ENCODE measurements at places on chromosomes 7 and 10. TPM values are rescaled to one million over a fixed set of nuclear protein-coding genes. Genes with fewer than 3 reads are reported as not detected.

Gene UPP1
- total RNA-seq, result 18.0 TPM

Gene MRPS33
- 13.9 TPM for total RNA-seq

Gene DKK1
- total RNA-seq, result 0.78 TPM

Gene TMEM176B
- 21.0 TPM for total RNA-seq

Gene PTN
- 12.5 TPM for total RNA-seq

Gene PILRA
- 5.0 TPM for total RNA-seq

Gene C10orf143
- not detected for total RNA-seq

Gene SLC16A12
- 1.2 TPM for total RNA-seq

Gene EZH2
- 2.4 TPM for total RNA-seq

- H3K27ac ChIP-seq, result no peak overlapping the region
- H3K36me3 ChIP-seq, result no peaks in the 10 kb centered on the region
Observed at GRCh38 chr10:128943111-128943510, 523.9 kb upstream of the MGMT start.

- no peak overlapping the region for H3K27ac ChIP-seq
- no peaks in the 10 kb centered on the region for H3K4me1 ChIP-seq
- no peaks in the 10 kb centered on the region for H3K27me3 ChIP-seq
- no peaks in the 10 kb centered on the region for H3K36me3 ChIP-seq
- no peak for DNase-seq
Observed at GRCh38 chr7:21690705-21691104, 147.9 kb downstream of the DNAH11 start.

- H3K27me3 ChIP-seq, result no peaks in the 10 kb centered on the region
- DNase-seq, result no peak
- H3K27ac ChIP-seq, result no peak overlapping the region
- no peaks in the 10 kb centered on the region for H3K36me3 ChIP-seq
- H3K4me3 ChIP-seq, result no peak overlapping the region
Observed at GRCh38 chr7:91537260-91538152, 273.3 kb downstream of the FZD1 start.

- H3K4me3 ChIP-seq, result no peak overlapping the region
- no peaks in the 10 kb centered on the region for H3K36me3 ChIP-seq
- H3K27me3 ChIP-seq, result no peaks in the 10 kb centered on the region
Observed at GRCh38 chr10:79178614-79179163, 109.9 kb downstream of the ZMIZ1 start.

DNA sequence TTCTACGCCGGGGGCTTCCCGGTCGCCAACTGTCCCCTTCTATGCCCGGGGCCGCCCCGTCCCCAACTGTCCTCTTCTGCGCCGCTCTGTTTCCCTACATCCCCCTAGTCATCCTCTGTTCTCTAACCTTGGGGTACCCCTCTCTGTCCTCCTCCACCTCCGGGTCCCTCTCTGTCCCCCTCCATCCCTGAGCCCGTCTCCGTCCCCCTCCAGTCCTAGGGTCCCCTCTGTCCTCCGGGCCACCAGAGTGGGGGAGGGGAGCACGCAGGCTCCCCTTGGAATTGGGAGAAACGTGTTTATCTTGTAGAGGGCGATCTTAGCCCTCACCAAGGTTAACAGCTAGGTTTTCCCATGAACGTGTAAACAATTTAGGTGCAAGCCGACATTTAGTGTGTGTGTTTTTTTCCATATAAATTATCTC is 852 bp upstream of the KLF6 start:
- peak overlapping the region; percentile 81 for H3K4me3 ChIP-seq
- H3K27ac ChIP-seq, result peak overlapping the region; percentile 97
- peaks cover 12% of the 10 kb centered on the region for H3K36me3 ChIP-seq
- no peak for DNase-seq
- no peaks in the 10 kb centered on the region for H3K4me1 ChIP-seq

GRCh38 chr10:67171970-67172369 is 246.1 kb downstream of the LRRTM3 start:
- H3K4me3 ChIP-seq, result no peak overlapping the region
- H3K27ac ChIP-seq, result no peak overlapping the region

DNA sequence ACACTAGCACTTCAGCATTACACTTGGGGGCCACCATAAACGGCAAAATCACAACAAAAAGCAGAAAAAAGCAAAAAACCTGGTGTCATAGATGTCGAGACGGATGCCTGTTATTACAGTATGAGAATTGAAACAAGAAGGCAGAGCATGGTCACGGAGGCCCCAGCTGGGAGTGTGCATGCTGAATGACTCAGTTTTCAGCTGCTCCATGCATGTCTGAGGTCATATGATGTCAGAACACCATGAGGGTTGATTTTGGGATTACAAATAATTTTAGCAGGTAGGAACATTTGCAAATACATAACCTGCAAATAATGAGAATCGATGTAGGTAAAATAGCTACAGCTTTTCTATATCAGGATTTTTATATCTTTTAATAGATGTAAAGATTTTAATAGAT is 19.1 kb downstream of the ZMYND11 start:
- no peaks in the 10 kb centered on the region for H3K4me1 ChIP-seq
- H3K27me3 ChIP-seq, result no peaks in the 10 kb centered on the region
- no peaks in the 10 kb centered on the region for H3K36me3 ChIP-seq

GRCh38 chr10:34960983-34961382 is 129.2 kb downstream of the CUL2 start:
- H3K36me3 ChIP-seq, result no peaks in the 10 kb centered on the region
- no peak overlapping the region for H3K4me3 ChIP-seq
- DNase-seq, result no peak
- H3K27ac ChIP-seq, result no peak overlapping the region
- no peaks in the 10 kb centered on the region for H3K27me3 ChIP-seq

- H3K27ac ChIP-seq, result peak overlapping the region; percentile 41
- H3K36me3 ChIP-seq, result no peaks in the 10 kb centered on the region
- no peak for DNase-seq
- peak overlapping the region; percentile 56 for H3K4me3 ChIP-seq
- peaks cover 18% of the 10 kb centered on the region for H3K4me1 ChIP-seq
Observed at GRCh38 chr10:50497758-50498157, 126.0 kb downstream of the SGMS1 start.

DNA sequence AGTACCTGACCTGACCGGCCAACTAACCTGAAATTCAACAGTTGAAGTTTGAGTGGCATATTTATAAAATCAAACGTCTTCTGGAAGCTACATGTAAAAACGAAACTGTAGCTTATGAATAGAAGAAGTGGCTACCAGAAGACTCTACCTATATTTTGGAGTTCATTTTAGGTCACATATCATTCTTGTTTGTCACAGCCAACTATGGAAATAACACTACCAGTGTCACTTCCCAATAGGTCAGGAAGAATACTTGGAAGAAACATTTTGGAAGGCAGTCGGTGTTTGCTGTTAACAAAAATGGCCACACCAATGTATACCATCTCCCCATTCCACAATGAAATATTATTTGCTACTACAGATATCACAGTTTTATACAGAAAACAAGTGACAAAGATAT is 12.6 kb downstream of the TWIST1 start:
- H3K4me3 ChIP-seq, result no peak overlapping the region
- DNase-seq, result no peak
- H3K4me1 ChIP-seq, result peaks cover 6% of the 10 kb centered on the region
- no peaks in the 10 kb centered on the region for H3K27me3 ChIP-seq
- no peaks in the 10 kb centered on the region for H3K36me3 ChIP-seq
- H3K27ac ChIP-seq, result no peak overlapping the region

DNA sequence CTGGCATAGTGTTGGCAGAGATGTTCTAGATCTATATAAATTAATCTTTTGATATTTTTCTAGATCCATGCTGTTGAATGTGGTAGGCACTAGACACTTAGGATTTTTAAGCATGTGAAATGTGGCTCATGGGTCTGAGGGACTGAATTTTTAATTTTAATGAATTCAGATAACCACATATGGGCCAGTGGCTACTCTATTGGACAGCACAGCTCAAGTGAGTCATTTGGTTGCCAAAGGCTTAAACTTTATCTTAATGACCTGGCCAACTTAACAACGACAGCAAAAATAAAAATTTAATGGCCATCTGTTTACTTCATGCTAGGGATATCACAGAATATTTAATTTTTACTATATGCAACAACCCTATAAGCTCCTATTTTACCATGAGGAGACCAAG is 61.4 kb downstream of the CDK14 start:
- no peaks in the 10 kb centered on the region for H3K36me3 ChIP-seq
- DNase-seq, result no peak
- H3K27me3 ChIP-seq, result no peaks in the 10 kb centered on the region
- peaks cover 14% of the 10 kb centered on the region for H3K4me1 ChIP-seq
- no peak overlapping the region for H3K27ac ChIP-seq

DNA sequence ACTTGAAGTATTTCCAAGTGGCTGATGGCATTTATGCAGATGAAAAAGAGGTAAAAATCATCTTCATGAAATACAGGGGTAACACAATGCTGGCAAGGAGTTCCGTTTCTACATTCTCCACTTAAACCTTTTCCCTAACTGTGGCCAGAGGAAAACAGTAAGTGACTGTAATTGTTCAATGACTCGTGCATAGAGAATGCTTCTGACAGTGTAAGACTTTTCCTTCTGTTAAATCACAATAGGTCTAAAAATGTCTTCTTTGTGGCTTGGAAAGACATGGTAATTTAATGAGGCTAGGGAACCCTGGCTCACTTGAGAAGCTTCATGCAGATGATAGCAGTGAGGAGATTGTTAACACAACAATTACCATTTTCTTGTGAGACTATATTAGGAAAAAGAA is 50.3 kb upstream of the RSU1 start:
- no peaks in the 10 kb centered on the region for H3K4me1 ChIP-seq
- H3K4me3 ChIP-seq, result no peak overlapping the region
- DNase-seq, result no peak
- no peaks in the 10 kb centered on the region for H3K36me3 ChIP-seq
- H3K27ac ChIP-seq, result no peak overlapping the region
- H3K27me3 ChIP-seq, result no peaks in the 10 kb centered on the region

GRCh38 chr10:6445671-6446316 is 134.3 kb downstream of the PRKCQ start:
- H3K27me3 ChIP-seq, result no peaks in the 10 kb centered on the region
- DNase-seq, result no peak
- H3K27ac ChIP-seq, result no peak overlapping the region
- H3K36me3 ChIP-seq, result peaks cover 7% of the 10 kb centered on the region

DNA sequence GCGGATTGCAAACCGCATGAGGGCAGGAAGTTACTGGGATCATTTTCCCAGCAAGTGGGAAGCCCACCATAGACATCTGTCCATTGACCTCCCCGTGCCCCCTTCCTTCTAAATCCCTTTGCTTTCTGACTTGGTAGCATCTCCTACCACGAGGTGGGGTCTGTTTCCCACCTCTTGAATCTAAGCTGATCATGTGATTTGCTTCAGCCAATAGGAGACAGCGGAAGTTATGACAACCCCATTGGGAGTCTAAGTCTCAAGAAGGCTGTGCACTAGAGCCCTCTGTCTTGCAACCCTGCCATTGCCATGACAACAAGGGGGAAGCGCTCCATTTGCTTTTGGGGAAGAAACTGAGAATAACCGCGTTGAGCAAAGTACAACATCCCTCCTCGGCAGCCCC is 39.2 kb upstream of the CARD11 start:
- H3K27me3 ChIP-seq, result no peaks in the 10 kb centered on the region
- no peak overlapping the region for H3K4me3 ChIP-seq
- no peak overlapping the region for H3K27ac ChIP-seq
- H3K4me1 ChIP-seq, result no peaks in the 10 kb centered on the region
- no peaks in the 10 kb centered on the region for H3K36me3 ChIP-seq

GRCh38 chr7:4681218-4681851 is 760 bp upstream of the FOXK1 start:
- peak overlapping the region; percentile 75 for H3K4me3 ChIP-seq
- H3K36me3 ChIP-seq, result no peaks in the 10 kb centered on the region
- no peaks in the 10 kb centered on the region for H3K27me3 ChIP-seq
- H3K27ac ChIP-seq, result peak overlapping the region; percentile 65
- H3K4me1 ChIP-seq, result peaks cover 11% of the 10 kb centered on the region
- DNase-seq, result no peak

GRCh38 chr7:55177068-55177530 is 158.3 kb downstream of the EGFR start:
- peaks cover 37% of the 10 kb centered on the region for H3K36me3 ChIP-seq
- H3K4me3 ChIP-seq, result peak overlapping the region; percentile 46
- peak overlapping the region; percentile 79 for H3K27ac ChIP-seq

GRCh38 chr10:11214407-11214806 is 196.7 kb downstream of the CELF2 start:
- H3K27ac ChIP-seq, result no peak overlapping the region
- no peak overlapping the region for H3K4me3 ChIP-seq
- H3K27me3 ChIP-seq, result no peaks in the 10 kb centered on the region
- no peaks in the 10 kb centered on the region for H3K36me3 ChIP-seq
- DNase-seq, result no peak
- peaks cover 24% of the 10 kb centered on the region for H3K4me1 ChIP-seq

GRCh38 chr7:136709876-136710275 is 158.6 kb upstream of the CHRM2 start:
- H3K27ac ChIP-seq, result no peak overlapping the region
- no peak for DNase-seq
- no peak overlapping the region for H3K4me3 ChIP-seq
- no peaks in the 10 kb centered on the region for H3K4me1 ChIP-seq
- H3K36me3 ChIP-seq, result no peaks in the 10 kb centered on the region
- H3K27me3 ChIP-seq, result no peaks in the 10 kb centered on the region

GRCh38 chr7:140541513-140542227 is 62.4 kb upstream of the MKRN1 start:
- H3K4me3 ChIP-seq, result no peak overlapping the region
- no peaks in the 10 kb centered on the region for H3K4me1 ChIP-seq
- no peaks in the 10 kb centered on the region for H3K36me3 ChIP-seq
- H3K27ac ChIP-seq, result no peak overlapping the region
- no peaks in the 10 kb centered on the region for H3K27me3 ChIP-seq
- DNase-seq, result no peak

- H3K4me1 ChIP-seq, result peaks cover 51% of the 10 kb centered on the region
- DNase-seq, result no peak
- no peaks in the 10 kb centered on the region for H3K36me3 ChIP-seq
- no peak overlapping the region for H3K4me3 ChIP-seq
- peak overlapping the region; percentile 75 for H3K27ac ChIP-seq
Observed at GRCh38 chr10:74922921-74923320, 96.5 kb downstream of the KAT6B start.

DNA sequence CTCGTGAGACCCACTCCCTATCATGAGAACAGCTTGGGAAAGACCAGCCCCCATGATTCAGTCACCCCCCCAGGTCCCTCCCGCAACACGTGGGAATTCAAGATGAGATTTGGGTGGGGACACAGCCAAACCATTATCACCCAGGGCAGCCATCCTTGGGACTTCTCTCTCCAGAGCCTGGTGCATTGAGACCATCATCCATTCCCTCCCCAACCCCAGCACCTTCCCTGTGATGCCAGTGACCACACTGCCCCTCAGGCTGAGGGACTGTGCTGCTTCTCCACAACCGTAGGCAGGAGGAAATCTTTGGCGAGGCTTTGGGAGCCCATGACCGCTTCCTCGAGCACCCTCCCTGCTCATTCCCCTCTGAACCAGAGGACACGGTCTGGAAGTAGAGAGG is 64.4 kb downstream of the TACC2 start:
- no peak overlapping the region for H3K4me3 ChIP-seq
- no peaks in the 10 kb centered on the region for H3K27me3 ChIP-seq
- no peaks in the 10 kb centered on the region for H3K36me3 ChIP-seq
- peaks cover 5% of the 10 kb centered on the region for H3K4me1 ChIP-seq
- no peak overlapping the region for H3K27ac ChIP-seq
- DNase-seq, result no peak

GRCh38 chr10:61136139-61136538 is 192.2 kb upstream of the RHOBTB1 start:
- no peak overlapping the region for H3K4me3 ChIP-seq
- no peak for DNase-seq
- no peaks in the 10 kb centered on the region for H3K36me3 ChIP-seq
